A172 (cell line): ENCODE measurements at places on chromosomes 6 and 20.

DNA sequence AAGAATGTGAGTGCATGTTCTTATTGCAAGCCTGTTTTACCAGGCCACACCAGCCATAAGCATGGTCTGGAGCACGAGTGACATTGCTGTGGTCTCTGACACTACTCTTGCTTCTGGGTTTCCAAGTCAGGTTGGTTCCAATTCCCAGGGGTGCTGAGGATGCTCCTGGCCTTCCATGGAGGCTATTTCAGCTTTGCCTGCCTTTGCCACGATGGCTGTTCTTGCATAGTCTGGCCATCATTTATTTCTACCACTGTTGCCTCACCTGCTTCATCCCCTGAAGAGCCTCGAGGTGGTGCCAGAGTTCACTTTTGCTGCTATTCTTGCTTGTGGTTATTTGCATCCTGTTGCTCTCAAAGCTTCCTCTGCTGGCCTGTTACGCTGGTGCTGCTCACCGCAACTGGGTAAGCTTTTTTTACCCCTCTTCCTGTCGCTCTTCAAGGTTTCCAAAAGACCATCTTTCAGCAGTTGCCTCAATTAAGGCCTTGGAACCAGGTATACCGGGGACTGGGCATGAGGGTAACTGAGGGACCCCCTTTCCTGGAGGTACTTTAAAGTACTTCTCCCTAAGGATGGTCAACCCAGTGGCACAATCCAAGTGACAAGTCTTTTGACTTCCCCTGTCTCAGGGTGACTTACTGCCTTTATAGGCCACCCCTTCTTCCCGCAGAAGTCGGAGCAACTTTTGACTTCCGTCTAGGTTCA is 64.5 kb downstream of the AKAP7 start:
- peak; percentile 49 for DNase-seq

DNA sequence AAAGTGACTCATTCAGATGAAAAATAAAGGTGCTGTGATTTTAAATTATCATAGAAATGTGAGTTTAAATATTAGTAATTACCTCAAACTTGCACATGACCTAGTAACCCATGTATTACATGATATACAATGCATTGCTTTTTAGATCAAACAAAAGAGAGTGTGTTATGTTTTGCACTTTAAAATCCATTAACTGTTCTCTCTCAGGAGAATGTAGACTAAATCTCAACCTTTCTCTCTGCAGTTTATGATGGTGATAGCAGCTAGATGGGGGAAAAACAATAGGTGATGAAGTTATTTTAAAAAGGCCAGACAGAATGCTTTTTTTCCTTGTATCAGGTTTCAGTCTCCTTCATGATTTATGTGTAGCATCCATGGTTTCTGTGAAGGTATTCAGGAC is 404.4 kb upstream of the RNF217 start:
- DNase-seq, result no peak

DNA sequence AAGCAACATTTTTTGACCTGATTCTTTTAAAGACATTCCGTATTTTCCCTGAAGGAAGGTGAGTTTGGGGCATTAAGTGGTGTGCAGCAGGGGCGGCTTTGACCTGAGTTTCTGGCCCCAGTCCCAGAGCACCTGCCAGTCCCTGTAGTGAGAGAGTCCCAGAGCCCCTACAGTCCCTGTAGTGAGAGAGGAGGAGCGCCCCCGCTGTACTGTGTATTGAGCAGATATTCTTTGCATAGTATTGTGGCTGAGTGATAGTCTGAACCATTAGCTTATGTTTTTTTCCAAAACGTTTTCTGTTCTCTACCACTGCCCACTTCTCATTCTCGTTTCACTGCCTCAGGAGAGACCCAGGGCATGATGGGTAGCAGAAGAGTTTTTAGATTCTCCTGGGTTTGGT is 17.2 kb upstream of the SH3BGRL2 start:
- DNase-seq, result no peak

GRCh38 chr6:115909923-115910546 is 150.7 kb downstream of the FRK start:
- no peak for DNase-seq

GRCh38 chr20:49392745-49393144 is 89.7 kb downstream of the KCNB1 start:
- no peak for DNase-seq

DNA sequence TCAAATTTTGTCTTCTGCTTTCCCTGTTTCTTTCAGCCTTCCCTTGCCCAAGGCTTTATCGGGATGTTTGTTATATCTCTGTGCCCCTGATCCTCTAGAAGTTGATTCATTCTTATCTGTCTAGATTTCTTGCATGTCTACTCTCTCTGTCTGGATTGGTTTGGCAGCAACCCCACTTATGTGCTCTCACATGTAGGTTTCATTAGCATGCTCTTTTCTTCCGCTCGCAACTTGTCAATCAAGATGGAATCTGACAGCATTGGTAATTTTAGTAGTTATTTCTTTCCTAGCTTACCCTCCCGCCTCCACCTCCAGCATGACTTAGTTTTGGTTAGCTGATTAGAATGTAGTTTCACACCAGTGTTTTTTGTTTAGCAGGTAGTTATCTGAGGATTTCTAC is 39.3 kb downstream of the LRRC1 start:
- no peak for DNase-seq

DNA sequence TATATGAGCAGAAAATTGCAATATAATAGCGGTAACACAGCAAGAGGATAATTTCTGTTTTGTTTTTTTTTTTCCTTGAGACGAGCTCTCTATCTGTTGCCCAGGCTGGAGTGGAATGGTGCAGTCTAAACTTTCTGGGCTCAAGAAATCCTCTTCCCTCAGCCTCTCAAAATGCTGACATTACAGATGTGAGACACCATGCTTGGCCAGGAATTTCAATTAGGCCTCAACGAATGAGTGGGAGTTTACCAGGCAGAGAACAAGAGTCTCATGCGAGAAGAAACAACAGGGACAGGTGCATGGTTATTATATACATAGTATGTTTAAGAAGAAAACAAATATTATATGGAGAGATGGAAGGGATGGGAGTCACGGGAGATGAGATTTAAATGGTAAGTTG is 111.4 kb downstream of the ATXN1 start:
- DNase-seq, result no peak

- DNase-seq, result no peak
Measured at GRCh38 chr6:146111881-146112450, 83.1 kb downstream of the GRM1 start.

- no peak for DNase-seq
Measured at GRCh38 chr20:62424249-62425107, 2.9 kb downstream of the RBBP8NL start.

DNA sequence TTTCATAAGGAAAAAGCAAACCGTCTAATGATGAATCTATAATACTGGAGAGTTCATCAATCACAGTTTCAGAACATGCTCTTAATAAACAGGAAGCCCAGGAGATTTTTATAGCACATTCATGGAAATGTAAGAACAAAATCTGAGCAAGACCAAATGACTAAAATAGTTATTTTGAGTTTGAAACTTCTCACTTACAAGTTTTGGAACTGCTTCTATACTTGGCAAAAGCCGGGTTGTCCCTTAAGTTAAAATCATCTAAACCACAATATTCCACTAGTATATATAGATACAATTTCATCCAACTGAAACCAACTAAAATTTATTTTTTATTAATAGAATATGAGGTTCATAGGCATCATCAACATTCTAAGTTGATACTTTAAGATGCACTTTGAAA is 268.2 kb downstream of the PHACTR1 start:
- no peak for DNase-seq

DNA sequence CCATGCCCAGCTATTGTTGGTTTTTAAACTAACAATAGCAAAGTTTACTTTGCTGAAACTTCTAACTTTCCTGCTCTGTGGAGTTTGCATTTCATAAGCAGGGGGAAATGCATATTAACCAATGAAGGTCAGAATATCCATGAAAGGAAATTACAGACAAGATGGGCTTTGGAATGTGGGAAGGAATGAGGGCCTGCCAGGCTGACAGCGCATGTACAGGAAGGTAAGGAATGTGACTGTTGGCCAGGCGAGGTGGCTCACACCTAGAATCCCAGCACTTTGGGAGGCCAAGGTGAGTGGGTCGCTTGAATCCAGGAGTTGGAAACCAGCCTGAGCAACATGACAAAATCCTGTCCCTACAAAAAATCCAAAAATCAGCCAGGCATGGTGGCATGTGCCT is 49.6 kb downstream of the CDK5RAP1 start:
- no peak for DNase-seq

GRCh38 chr6:20826378-20826777 is 292.1 kb downstream of the CDKAL1 start:
- DNase-seq, result no peak

DNA sequence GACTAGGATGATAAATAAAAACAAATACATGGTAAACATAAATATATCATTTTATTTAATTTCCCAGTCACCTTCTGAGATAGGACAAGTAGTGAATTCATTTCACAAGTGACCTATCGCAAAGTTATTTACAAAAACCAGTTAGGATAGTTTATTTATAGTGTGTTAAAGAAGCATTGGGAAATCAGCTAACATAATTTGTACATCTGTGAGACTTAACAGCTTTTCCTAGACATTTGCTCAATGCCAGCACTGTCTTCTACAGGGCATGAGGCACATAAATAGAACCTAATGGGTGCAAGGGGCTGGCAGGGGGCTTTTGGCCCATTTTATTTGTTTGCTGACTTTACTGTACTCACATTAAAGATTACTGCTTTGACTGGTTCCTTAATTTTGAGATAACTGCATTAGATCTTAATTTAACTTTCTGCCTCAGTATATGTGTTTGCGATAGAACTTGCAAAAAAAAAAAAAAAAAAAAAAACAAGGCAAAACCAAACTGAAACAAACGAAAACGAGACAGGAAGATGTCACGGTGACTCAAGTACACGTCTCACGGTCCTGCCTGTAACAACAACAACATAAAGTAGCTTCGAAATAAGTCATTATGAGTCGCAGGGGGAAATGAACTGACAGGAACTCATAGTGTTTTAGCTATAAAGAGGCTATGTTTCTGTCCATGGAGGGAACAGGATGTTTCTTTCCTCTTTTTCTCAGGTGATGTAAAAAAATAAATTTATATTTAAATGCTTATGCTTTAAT is 133.7 kb upstream of the GMDS start:
- peak; percentile 65 for DNase-seq

- DNase-seq, result no peak
Measured at GRCh38 chr20:44014807-44015732, 100.4 kb downstream of the TOX2 start.

DNA sequence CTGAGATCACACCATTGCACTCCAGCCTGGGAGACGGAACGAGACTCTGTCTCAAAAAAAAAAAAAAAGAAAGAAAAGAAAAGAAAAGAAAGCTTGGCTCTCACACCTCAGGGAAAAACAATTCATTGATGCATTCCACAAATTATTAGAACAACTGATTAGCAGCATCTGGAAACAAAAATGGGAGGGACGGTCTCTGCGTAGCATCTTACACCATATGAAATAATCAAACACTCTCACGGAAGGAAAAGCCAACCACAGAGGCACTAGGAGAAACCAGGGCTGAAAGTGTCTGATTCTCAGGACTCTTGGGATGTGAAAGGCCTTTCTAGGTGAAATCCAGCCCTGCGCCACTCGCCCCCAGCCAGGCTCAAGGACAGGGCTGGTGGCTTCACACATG is 2.3 kb upstream of the HELZ2 start:
- no peak for DNase-seq

GRCh38 chr6:119442776-119443184 is 93.2 kb upstream of the MAN1A1 start:
- no peak for DNase-seq

- peak; percentile 16 for DNase-seq
Measured at GRCh38 chr6:93562582-93562981, 143.2 kb upstream of the EPHA7 start.

GRCh38 chr20:24831232-24831631 is 117.8 kb upstream of the CST7 start:
- no peak for DNase-seq

DNA sequence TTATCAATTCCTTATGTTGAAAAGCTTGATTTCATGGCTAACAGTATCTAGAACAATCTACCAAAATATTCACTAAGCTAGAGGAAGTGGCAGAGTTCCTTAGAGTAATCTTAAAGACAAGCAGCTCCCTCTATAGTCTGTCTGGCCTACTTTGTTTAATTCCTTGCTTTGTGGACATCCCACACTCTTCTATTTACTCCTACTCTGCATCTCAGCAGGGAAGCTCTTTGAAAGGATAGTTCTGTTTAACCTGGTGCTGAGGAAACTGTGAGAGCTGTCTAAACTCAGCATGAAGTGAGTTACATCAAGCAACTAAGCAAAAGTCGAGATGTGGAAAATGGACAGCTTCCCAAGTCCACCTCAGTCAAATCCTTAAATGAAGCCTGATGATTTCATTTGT is 4.3 kb downstream of the REV3L start:
- peak; percentile 66 for DNase-seq

DNA sequence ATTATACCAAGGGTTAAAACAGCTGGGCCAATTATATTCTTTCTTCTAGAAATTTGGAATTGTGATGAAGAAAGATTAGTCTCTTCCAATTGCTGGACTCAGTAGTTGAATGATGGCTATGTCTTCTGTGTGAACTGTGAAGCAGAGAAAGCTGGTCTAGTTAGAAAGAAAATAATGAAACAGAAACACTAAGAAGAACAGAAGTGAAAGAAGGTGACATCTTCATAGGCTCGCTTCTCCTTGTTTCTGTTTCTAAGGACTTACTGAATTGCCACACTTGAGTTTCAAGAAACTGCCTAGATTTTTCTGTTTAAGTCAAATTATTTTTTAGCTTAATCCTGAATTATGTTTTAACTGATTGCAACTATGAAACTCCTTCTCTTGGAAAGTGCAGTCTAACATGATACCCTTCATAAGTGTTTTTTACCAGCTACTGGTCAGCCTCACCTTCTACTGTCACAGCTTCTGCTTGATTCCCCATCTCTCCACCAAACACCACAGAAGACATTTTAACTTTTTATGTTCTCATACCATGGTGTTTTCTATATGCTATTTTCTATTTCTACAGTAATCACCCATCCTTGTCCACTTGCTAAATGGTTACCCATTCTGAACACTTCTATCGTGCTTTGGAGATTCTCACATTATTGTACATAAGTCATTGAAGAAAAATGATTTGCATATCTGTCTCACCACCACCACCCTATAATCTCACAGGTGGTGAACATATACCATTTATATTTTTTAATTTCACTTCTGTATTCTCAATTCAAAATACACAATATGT is 268.8 kb downstream of the GRIK2 start:
- no peak for DNase-seq

- no peak for DNase-seq
Measured at GRCh38 chr6:107118976-107119375, 3.7 kb upstream of the BEND3 start.

GRCh38 chr20:44113618-44114376 is 73.2 kb downstream of the JPH2 start:
- DNase-seq, result no peak

DNA sequence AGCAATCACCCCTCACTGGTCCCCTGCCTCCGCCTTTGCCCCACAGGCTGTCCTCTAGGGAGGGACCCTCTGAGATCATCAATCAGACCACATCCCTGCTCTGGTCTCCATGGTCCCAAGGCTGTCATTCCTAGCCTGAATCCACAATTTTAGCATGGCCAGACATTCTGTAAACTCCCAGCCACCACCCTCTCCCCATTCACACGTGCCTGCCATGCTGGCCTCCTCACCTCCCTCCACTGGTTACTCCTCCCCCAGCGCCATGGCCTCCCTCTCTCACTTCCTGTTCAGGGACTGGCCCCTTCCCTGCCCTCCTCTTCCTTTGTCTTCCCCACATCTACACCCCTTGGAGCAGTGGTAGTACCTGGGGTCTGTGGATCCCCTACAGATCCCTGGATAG is 150.7 kb upstream of the MLN start:
- no peak for DNase-seq

GRCh38 chr6:37622646-37623071 is 75.0 kb downstream of the MDGA1 start:
- peak; percentile 56 for DNase-seq

GRCh38 chr6:7134999-7135745 is 27.4 kb downstream of the RREB1 start:
- no peak for DNase-seq
